ENCODE measurements at places on chromosomes 6 and 20.

GRCh38 chr6:22112461-22112860 lies 184.4 kb downstream of the PRL start:
- DNase-seq = no peak

DNA sequence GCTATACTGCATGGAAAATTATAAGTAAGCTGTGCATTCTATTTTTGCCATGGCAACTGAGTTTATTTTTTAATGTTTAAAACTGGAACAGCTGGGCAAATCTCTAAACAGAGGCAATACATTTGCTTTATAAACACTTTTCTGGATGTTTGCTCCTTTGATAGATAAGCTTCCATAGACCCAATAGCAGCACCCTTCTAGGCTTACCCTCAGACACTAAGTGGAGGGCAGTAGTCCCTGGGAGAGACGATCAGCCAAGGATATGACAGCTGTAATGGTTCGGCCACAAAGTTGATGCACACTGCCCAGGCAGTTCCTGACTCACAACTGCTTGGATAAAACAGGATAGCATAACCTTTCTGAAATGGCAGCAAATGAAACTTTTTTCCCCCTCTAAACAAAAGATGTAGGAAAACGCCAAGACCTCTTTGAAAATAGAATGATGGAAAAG lies 8.5 kb upstream of the MRPS10 start:
- no peak for DNase-seq

GRCh38 chr20:9551808-9552550 lies 37.6 kb downstream of the LAMP5 start:
- DNase-seq = no peak

DNA sequence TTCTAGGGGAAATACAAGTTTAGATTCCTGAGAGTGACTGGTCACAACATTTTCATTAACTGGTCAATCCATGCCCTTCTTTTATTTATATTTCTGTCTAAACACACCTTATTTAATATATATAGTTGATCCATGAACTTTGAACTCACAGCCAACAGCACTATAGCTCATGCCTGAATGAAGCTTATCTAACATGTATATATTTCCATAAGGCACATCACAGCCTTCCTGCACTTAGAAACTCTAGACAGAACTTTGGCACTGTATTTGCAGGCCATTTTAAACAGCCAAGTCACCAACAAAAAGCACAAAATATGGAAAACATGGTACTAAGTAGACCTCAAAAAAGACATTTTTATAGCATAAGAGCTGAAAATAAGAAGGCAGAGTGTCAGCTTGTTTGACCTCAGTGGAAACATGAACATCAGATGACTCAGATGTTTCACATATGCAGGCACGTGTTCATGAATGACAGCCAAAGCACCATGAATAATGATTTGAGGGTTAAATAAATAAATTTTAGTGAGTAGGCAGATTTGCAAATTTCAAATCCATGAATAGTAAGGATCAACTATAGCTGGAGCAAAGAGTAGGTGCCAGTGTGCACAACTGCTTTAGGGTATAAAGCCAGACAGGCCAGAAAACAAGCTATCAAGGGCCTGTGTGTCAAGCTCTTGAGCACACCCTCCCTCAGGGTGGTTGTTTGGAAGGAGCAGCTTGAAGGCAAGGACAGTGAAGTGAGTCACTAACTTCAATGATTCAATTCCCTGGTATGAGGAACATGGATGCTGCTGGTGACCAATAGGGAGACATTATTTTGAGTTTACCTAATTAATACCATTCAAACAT lies 88.9 kb upstream of the NT5E start:
- no peak for DNase-seq

GRCh38 chr6:129130106-129130505 lies 247.2 kb downstream of the LAMA2 start:
- DNase-seq = no peak

GRCh38 chr6:13038315-13038714 lies 290.0 kb downstream of the TBC1D7 start:
- no peak for DNase-seq

DNA sequence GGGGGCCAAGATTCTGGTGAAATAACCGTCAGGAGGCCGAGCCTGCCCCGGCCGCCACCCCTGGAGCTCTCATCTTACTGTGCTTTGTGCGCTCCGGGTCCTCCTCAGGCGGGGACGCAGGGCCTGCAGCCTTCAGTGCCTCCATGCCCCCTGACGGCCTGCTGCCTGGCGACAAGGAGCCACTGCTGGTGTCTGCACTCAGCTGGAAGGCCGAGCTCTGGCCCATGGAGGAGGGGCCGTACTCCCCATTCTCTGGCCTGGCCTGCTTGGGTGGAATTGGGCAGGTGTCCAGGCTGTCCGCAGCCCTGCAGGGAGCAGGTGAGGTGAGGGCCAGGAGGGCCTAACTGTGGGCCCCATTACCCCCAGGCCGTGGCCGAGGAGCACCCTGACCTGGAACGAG lies 5.3 kb downstream of the ZNF512B start:
- no peak for DNase-seq

GRCh38 chr6:36666826-36667591 lies 11.5 kb upstream of the CDKN1A start:
- DNase-seq = no peak

DNA sequence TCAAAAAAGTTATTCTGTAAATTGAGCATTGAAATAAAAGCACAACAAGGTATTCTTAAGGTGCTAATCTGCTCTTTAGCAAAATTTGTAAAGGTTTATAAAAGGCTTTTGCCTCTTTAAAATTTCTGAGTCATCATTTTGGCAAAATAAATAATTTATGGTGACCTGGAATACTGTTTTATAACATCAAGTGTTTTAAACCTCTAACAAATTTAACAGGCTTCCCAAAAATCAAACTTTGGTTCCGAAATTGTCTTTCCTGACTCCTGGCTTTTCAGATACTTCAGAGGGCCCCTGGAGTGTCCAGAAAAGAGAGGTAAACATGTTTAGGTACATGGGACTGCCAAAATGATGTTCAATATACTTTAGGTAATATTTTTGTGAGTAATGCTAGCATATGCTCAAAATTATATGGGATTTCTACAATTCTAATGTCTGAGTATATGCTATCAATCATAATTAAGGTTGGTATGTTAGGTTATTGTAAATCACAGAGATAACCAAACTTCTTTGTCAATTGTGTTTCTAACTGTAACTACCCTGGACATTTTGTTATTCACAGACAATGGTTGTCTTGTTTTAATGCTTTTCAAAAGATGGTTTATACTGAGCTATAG lies 160.3 kb upstream of the OLIG3 start:
- no peak for DNase-seq

GRCh38 chr20:18553746-18554145 lies 13.5 kb upstream of the SMIM26 start:
- DNase-seq = no peak

- no peak for DNase-seq
These were observed 89.9 kb downstream of the MTFR2 start for GRCh38 chr6:136160250-136160649.

GRCh38 chr6:33289784-33290315 lies 449 bp downstream of the PFDN6 start:
- no peak for DNase-seq

- no peak for DNase-seq
These were observed 242.9 kb downstream of the TBX18 start for GRCh38 chr6:84521511-84521910.

DNA sequence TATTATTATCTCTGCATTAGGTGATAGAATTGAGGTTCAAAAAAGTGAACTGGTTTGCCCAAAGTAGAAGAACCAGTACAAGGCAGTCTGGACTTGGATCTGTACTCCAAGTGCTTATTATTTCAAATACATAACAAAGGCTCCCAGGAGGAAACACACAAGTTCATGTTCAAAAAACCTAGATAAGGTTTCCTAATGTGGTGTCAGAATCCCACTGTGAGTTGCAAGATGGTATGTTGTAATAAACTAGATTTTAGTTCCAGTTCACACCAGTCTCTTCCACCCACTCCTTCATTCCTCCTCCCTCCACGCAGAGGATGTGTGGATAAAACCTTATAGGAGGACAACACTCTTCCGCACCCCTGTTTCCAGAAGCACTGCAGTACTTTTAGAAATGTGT lies 42.8 kb downstream of the KIAA0319 start:
- DNase-seq = no peak

- no peak for DNase-seq
These were observed 42.2 kb downstream of the FLRT3 start for GRCh38 chr20:14295238-14295637.

DNA sequence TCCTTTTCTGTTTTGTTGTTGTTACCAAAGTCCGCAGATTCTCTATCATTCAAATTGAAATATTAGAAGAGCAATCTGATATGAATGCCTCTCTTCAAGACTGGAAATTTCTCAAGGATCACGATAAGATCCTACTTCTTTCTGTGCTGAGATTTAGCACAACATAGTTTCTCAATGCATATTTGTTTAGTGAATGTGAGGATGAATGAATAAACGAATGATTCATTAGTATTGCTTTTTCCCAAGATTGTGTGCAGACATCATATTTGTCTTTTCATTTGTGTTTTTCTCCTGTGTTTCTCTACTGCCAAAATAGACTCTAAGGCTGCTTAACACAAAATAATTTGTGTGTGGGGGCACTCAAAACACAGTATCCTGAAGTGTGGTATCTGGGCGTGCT lies 862.7 kb upstream of the MAP3K7 start:
- DNase-seq = no peak

DNA sequence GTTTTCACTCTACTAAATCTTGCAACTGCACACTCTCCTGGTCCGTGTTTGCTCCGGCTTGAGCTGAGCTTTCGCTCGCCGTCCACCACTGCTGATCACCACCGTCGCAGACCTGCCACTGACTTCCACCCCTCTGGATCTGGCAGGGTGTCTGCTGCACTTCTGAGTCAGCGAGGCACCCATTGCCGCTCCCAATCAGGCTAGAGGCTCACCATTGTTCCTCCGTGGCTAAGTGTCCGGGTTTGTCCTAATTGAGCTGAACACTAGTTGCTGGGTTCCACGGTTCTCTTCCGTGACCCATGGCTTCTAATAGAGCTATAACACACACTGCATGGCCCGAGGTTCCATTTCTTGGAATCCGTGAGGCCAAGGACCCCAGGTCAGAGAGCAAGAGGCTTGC lies 98.6 kb upstream of the GPR6 start:
- DNase-seq = no peak

GRCh38 chr6:148620579-148621298 lies 126.1 kb upstream of the UST start:
- no peak for DNase-seq

DNA sequence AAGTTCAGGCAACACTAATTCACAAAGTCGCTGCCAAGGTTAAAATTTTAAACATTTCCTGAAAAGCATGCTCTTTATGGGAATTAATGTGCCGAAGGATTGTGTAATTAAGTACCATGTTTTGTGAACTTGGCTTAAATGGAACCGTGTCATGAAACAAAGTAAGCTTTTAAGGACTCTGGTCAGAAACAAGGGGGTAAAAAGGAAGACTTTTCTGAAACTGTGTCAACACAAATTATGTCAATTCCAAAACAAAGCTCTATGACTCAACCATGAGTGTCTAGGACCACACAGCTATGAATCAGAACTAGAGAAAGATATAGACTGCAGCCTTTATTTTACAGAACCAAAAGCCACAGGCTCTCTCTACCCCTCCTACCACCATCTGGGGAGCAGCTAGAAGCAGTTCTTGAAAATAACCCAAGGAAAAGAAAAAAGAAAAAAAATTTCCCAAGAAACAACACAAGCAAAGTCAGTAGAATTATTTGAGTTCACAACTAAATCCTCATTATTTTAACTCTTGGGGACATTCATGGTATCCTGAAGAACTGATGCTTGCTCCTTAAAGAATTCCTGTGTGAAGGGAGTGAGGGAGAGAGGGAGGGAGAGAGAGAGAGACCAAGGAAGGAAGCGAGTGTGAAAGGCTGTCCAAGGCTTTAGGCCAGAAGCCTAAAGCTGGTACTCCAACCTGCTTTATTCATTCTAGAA lies 81.9 kb downstream of the ZMYND8 start:
- DNase-seq = no peak

DNA sequence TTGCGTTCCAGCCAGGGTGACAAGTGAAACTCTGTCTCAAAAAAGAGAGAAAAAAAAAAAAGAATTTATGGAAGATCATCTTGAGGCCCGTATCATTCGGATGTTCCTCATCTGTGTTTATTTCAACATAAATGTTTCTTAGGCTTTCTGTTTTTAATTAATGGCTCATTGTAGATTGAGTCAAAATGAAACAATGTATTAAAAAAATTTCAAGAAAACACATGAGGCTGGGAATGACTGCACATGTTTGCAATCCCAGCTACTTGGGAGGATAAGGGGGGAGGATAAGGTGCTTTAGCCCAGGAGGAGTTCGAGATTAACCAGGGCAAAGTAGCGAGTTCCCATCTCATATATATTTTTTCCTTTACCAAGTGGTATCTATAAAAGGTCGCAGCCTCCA lies 47.3 kb downstream of the ITCH start:
- DNase-seq = no peak

DNA sequence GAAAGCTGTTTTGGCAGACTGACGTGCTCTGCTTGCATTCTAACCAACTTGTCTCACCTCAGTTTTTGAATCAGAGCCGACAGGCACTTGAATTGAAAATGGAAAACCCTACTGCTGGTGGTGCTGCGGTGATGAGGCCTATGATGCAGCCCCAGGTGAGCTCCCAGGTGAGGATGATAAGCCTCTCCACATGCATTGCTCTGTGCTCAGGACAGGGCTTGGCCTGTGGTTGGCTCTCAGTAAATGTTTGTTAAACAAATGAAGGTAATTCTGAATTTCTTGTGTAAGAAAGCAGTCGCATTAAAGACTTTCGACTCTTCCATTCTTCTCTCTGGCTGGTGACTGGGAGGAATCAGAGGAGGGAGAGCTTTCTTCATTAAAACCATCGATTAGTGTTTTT lies 136.3 kb downstream of the SULF2 start:
- DNase-seq = no peak

GRCh38 chr20:41085606-41086005 lies 51.7 kb upstream of the PLCG1 start:
- DNase-seq = no peak

DNA sequence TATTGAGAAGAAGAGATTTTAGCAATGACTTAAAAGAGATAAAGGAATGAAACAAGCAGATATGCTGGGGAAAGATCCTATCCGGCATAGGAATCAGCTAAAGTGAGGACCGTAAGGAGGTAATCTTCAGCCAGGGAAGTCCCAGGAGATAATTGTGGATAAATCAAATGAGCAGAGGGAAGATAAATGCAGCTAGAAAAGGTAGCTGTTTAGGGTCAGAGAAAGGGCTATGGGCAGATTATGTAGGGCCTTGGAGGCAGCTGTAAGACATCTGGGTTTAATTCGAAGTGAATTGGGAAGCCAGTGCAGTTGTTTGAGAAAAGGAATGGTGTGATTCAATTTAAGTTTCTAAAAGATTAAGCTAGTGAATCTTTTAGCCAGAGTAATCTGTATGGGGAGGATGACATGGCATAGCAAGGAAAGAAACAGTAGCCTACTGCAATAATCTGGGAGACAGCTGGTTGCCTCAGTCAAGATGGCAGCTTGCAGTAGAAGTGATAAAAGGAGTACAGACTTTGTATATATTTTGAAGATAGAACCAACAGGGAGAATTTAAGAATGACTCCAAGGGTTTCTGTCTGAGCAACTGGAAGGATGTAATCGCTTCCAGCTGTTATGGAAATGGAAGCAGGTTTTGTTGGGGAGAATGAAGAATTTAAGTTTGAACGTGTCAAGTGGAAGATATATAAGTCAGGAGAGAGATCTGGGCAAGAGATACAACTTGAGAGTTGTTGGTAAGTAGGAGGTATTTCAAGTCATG lies 552.3 kb upstream of the FLRT3 start:
- no peak for DNase-seq
